Stimulated activated CD8-positive, alpha-beta memory T cell treated with anti-CD3 and anti-CD28 coated beads, Interleukin-4, amount 100 ng/mL, for 1 hour (primary cell): ENCODE measurements at places on chromosomes 11 and 22.

DNA sequence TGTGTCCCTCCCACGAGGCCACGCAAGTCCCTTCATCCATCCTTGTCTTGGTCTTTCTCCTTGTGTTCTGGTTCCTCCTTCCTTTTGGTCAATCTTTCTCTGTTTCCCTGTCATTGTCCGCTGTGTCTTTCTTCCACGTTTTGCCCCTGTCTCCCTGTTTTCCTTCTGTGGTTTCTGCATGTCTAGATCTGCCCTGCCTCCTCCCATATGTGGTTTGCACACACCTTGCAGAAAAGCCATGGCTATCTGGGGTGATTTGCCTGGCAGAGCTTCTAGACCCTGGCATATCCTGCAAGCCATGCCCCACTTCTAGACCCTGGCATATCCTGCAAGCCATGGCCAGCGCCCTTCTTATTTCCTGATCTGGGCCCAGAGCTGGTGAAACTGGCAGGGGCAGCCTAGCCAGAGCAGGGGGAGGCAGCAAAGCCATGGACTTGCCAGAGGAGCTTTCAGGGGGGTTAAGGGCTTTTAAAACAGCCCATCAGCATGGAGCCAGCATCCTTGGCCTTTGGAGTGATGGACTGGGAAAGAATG, 131.6 kb upstream of the NECTIN1 start:
- no peak for DNase-seq

DNA sequence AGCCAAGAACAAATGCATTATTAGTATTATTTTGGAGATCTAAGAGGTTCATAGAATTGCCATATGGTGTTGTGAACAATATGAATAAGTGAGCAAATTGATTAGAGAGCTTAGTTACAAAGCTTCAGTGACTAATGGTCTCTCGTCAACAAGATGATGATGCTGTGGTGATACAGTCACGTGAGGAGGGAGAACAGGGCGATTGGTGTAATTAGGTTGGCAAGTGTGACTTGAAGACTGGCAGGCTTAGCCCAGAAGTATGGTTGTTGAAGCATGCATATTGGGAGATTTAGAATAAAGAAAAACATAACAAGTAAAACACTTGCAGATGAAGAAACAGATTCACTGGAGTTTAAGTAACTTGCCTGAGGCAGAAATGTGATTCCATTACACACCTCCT, 100.6 kb upstream of the SORL1-AS1 start:
- no peak for DNase-seq

DNA sequence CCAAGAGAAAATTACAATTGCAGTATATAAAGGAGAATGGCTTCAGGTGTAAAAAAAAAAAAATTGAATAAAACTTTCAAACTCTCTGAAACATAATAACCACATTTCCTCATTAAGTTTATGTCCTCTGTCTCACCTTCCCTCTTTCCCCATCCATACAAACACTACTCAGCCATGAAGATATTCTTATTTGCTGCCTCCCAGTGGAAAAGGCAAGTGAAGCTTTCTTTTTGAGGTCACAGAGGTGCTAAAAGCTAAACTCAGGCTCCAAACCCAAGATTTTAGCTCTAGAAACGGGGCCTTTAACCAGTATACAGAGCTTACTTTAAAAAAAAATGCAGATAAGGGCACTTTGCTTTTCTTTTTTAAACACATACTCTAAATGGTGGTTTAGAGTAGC, 1568.5 kb downstream of the FAM181B start:
- DNase-seq, result no peak

DNA sequence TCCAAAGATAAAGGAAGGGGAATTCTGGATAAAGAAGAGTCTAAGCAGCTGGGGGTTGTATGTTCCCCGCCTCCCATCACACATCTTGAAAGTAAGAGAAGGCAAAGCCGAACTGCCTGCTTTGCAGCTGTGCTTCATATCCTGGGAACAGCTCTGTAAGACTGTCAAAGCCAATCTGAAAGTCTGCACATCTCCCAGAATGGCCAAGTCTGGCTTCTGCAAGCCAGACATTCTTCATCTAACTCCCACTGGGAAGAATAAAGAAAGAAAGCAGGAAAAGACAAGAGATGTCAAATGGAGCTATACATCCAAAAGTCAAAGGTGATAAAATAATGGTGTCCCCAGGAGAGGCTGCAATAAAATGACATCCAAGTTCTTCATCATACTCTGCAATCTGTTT, 15.4 kb downstream of the MORC2 start:
- no peak for DNase-seq
